Fibroblast of skin of back (primary cell): ENCODE measurements at places on chromosomes 6 and 20.
A peak's percentile ranks its signal among the peaks of the same experiment; 100 is the strongest.

GRCh38 chr6:20819774-20820400 lies 285.6 kb downstream of the CDKAL1 start:
- DNase-seq = no peak

DNA sequence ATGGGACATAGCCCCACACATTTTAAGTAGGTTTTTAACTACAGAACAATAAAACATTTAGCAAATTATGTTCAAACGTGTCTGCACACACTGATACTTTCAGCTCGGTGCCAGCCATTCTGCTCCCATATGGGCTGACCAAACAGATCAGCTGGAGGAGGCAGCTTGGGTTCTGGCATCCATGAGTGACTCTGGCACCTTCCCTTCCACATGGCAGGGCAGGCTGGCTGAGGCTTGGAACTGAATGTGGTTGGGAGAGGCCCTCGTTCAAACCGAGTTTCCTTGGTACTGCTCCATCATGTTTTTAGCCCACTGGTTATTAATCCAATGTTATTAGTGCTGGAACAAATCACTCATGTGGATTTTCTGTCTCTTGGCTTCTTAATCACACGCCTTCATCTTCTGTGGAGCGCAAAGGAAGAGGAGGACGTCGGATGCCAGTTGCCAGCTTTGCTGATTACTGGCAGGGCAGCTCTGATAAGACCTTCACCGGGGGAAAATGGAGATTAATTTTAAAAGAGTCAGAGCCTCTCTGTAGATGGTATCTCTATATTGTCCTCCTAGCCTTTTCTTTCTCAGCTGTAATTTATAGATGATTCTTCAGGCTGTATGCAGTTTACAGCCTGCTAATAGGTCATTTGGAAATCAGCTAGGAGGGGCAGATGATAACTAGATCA lies 93.1 kb upstream of the TIAM2 start:
- no peak for DNase-seq

DNA sequence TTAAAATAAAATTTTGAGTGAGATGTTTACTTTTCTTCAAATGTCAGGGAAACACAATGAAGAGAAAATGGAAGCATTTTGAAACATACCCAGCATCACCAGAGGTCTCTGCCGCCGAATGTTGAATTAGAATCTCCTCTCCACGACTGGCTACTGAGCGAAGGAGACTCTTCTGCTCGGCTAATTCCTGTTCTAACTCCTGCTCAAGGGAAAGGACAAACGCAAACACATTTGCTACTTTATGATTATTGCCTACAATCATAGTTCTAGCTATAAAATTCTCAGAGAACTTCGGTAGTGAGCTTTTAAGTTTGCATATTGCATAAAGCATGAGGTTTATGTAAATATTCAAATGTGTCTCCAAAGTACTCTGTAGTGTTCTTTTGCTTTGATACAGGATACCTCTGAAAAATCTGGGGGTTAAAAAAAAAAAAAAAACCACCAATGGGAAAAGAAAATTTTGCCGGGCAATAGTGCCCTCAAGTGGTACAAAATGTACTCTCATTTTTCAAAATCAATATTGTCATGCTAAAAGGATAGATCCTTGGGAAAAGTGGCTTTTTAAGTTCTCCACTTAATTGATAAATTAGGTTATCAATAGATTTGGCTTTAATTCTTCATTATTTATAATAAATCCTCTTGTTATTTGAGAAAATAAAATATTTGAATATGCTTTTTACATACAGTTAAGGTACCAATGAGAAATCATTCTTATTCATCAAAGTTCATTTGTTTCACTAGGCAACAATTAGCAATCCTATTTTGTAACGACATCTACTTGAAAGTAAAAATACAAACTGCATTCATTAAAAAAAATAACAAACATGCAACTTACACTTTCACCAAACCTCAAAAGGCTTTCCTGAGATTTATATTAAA lies 369.0 kb downstream of the SYNE1 start:
- no peak for DNase-seq

DNA sequence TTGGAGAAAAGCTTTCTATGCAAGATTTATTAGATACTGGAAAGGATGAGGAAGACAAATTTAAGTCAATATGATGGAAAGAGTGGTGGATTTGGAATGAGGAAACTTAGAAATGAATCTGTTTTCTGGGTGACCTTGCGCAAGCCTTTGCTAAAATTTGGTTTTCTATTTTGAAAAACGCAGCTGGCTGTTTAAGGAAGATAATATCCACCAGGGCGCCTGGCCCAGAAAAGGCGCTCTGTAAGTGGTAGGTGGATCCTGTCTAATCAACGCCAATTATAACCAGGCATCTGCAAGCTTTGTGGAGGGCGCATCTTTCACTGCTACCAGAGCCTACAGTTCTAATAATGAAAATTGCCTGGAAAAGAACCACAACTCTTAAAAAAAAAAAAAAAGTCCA lies 398 bp upstream of the SPATS1 start:
- DNase-seq = no peak

DNA sequence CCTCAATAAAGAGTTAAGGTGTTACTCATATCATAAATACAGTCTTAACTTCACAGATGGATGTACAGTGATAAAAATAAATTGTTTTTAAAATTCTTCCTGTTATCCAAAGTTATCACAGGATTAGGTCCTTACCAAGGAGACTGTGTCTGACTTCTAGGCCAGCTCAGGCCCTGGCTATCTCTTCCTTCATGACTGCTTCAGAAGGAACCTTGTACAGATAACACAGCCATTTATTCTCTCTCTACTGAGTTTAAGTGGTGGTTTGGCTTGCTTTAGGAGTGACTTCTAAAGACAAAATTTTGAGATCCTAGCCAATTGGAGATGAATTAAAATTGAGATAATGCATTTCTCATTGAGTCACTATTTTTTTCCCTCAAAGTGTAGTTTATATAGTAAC lies 40.8 kb upstream of the RNF182 start:
- no peak for DNase-seq

GRCh38 chr6:8084586-8084985 lies 17.8 kb downstream of the EEF1E1 start:
- DNase-seq = peak; percentile 26
